ENCODE measurements at places on chromosomes 6 and 20.

GRCh38 chr20:41063442-41063841, 34.8 kb downstream of the TOP1 start:
- no peak for DNase-seq

DNA sequence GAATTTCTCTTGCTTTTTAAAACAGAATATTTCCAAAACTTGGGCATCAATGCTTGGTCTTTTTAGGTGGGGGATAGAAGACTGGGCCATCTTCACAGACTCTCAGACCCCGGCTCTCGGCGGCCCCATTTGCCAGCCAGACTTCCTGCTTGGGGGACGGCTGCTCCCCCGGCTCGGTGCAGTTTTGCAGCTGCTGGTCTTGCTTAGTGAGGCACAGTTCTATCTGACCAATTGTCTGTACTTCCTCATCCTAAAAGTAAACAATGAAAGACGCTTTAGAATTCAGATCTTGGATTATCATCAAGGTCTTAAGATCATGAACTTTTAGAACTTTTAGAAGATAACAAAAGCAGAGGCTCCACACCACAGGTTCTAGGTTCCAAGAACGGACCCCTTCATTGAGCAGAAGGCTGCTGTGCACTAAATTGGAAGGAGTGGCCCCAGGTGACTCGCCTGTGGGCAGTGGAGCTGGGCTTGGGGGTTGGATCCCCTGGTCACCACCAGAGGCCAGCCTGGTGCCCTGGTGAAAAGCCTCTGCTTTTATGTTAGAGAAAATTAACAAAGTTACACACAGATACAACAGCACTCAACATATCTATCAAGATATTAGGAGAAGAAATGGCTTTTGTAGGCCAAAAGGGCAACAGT, 26.7 kb downstream of the RNASET2 start:
- no peak for DNase-seq

DNA sequence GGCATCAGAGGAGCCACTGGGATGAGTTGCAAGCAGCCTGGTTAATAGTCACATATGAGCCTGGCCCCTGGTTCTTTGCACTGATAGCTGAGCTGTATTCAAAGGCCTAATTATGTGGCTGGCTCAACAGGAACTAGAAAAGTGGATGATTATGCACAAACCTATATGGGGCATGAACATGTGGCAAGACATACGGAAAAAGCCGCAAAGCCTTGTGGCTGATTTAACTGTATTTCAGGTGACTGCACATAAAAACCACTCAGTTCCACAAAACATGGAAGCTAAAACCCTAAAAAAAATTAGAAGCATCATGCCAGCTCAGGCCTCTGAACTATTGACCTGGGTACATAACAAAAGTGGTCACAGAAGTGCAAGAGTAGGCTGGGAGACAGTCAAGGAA, 13.0 kb upstream of the MUC22 start:
- no peak for DNase-seq

DNA sequence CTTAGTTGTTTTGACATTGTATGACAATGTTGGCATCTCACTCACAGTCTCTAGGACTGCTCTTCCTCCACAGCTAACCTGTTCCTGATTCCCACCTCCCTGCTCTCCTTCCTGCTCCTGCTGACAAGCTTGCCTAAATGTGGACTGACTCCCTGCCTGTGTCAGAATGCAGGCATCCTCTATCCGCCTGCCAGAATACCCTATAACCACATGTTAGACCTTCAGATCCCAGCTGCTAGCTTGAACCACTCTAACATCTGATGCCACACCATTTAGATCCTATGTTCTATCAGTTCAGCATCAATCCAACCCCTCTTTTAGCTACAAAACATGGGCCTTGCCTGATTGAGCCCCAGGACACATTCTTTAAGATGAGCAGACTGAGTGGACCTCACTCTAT, 12.2 kb downstream of the FILIP1 start:
- no peak for DNase-seq

GRCh38 chr6:7313505-7314165, 636 bp upstream of the SSR1 start:
- no peak for DNase-seq

DNA sequence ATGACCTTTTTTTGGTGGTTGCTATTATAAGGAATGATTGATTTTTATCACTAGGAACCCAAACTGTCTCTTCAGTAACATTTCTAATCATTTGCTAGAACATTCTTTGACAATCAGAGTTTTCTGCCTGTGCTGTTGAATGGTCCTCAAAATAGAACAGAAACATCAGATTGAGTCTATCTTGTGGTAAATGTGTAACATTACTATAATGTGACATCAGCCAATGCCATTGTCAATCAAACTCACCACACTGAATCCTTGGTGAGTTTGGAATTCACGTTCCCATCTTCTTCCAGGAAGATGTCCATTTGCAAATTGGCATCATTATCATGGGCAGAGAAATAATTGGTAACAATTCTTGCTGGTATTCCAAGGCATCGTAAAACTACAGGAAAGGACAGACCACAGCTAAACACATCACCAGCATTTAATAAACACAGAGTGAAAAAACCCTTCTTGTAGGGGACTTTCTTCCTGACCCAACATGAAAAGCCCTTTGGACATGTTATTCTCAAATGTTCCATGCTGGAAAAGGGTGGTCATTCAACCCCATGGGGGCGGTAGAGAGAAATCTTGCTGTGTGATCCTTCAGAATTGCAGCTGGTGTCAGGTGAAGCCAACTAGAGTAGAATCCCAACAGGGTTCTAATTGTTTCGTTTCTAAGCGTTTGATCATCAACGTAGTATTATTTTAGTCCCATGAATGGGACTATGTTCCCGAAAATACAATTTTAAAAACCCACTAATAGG, 98.5 kb downstream of the F13A1 start:
- peak; percentile 53 for DNase-seq

GRCh38 chr20:46190478-46191167, 72.5 kb downstream of the CD40 start:
- no peak for DNase-seq

DNA sequence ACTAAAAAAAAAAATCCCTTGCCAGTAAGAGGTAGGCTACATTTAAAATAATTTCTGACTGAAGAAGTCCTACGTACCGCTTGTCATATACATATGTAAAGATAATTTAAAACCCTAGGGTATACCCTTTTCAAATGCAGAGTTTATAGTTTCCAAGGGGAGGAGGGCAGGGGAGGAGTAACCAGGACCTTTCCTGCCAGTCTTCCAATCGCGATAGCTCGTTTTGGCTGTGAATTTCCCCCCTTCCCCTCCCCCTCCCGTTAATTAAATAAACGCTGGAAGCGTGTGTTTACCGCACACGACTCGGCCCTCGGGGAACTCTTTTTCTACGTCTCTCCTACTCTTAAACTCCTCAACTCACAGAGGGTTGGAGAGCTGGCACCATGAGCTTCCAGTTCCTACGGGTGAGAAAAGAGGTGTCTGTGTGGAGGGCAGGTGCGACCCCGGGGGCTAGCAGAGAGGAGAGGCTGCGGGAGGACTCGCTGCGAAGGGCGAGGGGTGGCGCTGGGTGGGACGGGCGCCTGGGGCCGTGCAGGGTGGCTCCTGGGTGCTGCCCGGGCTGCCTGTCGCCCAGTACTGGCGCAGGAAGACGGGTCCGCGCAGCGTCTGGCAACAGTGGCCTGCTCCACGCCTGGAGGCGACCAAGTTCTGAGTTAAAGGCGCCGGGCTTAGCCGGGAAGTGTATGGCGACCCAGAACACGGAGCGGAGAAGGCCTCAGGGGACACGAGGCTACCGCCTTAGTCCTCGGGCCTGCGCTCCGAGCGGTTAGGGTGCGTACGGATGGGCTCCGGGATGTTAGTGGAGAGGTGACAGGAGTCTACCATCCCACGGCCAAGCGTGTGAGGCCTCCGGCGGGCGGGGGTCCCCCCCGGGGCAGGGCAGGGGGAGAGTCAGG, 4.1 kb upstream of the TFAP2C start:
- no peak for DNase-seq

All from suppressor macrophage (primary cell).